Fibroblast of lung (primary cell): ENCODE measurements at places on chromosomes 1 and 21. TPM values are rescaled to one million over a fixed set of nuclear protein-coding genes. Genes with fewer than 3 reads are reported as not detected.

GRCh38 chr1:2983706-2984398 lies 37.4 kb upstream of the ACTRT2 start:
- H3K4me1 ChIP-seq, result no peaks in the 10 kb centered on the region
- no peak overlapping the region for H3K27ac ChIP-seq
- H3K27me3 ChIP-seq, result no peaks in the 10 kb centered on the region
- H3K36me3 ChIP-seq, result no peaks in the 10 kb centered on the region
- DNase-seq, result no peak

NR1I3 gene
- total RNA-seq, result not detected in 2 replicates

- no peak overlapping the region for H3K4me3 ChIP-seq
- no peak for DNase-seq
- H3K36me3 ChIP-seq, result no peaks in the 10 kb centered on the region
- no peaks in the 10 kb centered on the region for H3K27me3 ChIP-seq
- no peak overlapping the region for H3K27ac ChIP-seq
Measured at GRCh38 chr1:147628441-147628840, 41.9 kb downstream of the ACP6 start.

NDC1 gene
- total RNA-seq, result 9.0 and 11.6 TPM in 2 replicates

- no peak overlapping the region for H3K27ac ChIP-seq
- H3K36me3 ChIP-seq, result no peaks in the 10 kb centered on the region
- no peak for DNase-seq
- H3K27me3 ChIP-seq, result no peaks in the 10 kb centered on the region
- H3K4me1 ChIP-seq, result no peaks in the 10 kb centered on the region
- H3K4me3 ChIP-seq, result no peak overlapping the region
Measured at GRCh38 chr1:176058686-176059085, 148.4 kb downstream of the COP1 start.

PTGER3 gene
- 0.51 and 1.5 TPM in 2 replicates for total RNA-seq

DNA sequence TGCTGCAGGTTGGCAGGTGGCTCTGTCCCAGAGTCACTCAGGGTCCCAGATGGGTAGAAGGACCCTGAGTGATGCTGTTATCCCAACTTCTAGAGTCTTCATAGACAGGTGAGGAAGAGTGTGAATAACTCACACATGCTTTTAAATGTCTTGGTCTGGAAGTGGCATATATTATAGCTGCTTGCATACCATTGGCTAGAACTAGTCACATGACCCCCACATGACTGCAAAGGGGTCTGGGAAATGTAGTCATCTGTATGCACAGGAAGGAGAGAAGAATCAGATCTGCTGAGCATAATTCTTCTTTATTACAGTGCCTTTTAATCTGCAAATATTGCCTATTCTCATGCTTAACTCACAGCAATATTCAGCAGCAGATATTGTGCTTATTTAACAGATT lies 28.2 kb upstream of the KLHDC7A start:
- H3K27ac ChIP-seq, result no peak overlapping the region
- no peaks in the 10 kb centered on the region for H3K27me3 ChIP-seq
- no peak for DNase-seq
- no peaks in the 10 kb centered on the region for H3K36me3 ChIP-seq
- no peaks in the 10 kb centered on the region for H3K4me1 ChIP-seq

GRCh38 chr1:40592107-40592803 lies 60.8 kb downstream of the ZNF684 start:
- no peak overlapping the region for H3K27ac ChIP-seq
- H3K4me3 ChIP-seq, result no peak overlapping the region
- no peaks in the 10 kb centered on the region for H3K36me3 ChIP-seq
- peak; percentile 39 for DNase-seq
- H3K4me1 ChIP-seq, result no peaks in the 10 kb centered on the region

- no peak overlapping the region for H3K4me3 ChIP-seq
- no peaks in the 10 kb centered on the region for H3K4me1 ChIP-seq
- no peaks in the 10 kb centered on the region for H3K27me3 ChIP-seq
- no peaks in the 10 kb centered on the region for H3K36me3 ChIP-seq
- DNase-seq, result peak; percentile 66
- no peak overlapping the region for H3K27ac ChIP-seq
Measured at GRCh38 chr1:102919659-102920058, 188.7 kb downstream of the COL11A1 start.

DNA sequence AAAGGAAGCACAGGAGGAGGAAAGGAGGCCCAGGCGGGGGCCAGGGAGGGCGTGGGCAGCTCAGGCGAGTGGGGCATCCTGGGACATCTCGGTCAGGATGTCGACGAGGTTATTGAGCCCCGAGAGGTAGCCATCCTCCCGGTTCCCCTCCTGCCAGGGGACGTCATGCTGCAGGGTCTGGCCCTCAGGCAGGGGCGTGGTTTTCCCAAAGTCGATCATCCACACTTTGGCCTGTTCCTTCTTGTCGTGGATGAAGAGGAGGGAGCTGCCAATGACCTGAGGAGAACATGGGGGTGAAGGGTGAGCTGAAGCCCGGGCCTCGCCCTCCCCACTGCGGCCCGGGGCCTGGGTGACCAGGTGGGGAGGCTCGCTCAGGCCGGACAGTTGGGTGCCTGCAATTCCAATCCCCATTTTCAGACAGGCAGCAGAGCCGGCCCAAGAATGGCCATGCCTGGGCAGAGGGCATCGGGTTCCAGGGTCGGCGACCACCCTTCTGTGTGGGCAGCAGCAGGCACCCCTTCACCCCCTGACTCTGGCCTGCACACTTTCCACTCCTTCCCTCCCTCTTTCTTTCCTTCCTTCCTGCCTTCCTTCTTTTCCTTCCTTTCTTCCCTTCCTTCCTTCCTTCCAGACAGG lies 86.2 kb downstream of the STUM start:
- no peak overlapping the region for H3K27ac ChIP-seq
- no peak for DNase-seq
- H3K27me3 ChIP-seq, result no peaks in the 10 kb centered on the region
- H3K4me1 ChIP-seq, result peaks cover 2% of the 10 kb centered on the region
- peaks cover 6% of the 10 kb centered on the region for H3K36me3 ChIP-seq
- no peak overlapping the region for H3K4me3 ChIP-seq

DNA sequence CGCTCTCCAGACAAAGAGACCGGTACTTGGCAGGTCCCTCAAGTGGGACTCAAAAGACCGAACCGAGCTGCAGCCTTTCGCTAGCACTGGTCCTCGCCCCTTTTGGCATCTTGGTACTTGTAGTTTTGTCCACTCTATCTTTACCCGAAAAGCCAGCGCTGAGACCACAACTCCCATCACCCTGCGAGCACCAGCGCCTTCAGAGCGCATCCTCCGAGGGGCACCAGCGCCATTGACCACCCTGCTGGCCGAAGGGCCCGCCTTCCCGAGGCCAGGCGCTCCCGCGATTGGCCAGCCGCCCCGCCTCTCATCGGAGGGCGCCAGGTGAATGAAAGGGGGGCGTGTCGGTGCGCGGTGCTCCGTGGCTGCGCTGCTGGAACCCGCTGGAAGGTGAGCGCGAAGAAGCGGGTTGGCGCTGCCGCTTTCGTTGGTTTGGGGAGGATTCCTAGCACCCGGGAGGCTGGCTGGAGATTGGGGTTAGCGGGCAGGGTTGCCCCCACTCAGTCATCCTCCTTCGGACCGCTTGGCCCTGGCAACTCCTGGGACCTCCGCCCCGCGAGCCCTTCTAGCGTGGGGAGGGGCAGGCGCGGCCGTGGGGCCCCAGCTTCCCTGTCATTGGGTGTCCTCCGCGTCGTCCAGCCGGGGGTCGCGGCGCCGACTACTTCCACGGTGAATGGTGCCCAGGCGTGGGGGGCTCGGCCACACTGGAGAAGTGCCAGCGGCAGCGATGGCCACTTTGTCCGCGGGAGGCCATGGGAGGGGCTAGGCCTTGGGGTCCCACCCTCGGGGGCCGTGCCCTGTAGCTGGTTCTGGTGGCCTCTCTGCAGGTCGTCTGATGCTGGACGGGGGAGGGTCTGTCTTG lies at the start of gene ZBTB8B:
TSS of gene ZBTB8B (plus strand) at position 357 of the 862 bp plus-strand sequence. CDS start 5,553 bp downstream, outside the sequence.
- peaks cover 2% of the 10 kb centered on the region for H3K4me1 ChIP-seq
- H3K4me3 ChIP-seq, result peak within 1 kb of the TSS; percentile 29
- DNase-seq, result peak; percentile 68
- H3K27me3 ChIP-seq, result peaks cover 30% of the 10 kb centered on the region

GRCh38 chr1:219771080-219771479 lies 157.3 kb downstream of the SLC30A10 start:
- no peaks in the 10 kb centered on the region for H3K27me3 ChIP-seq
- no peak overlapping the region for H3K27ac ChIP-seq
- H3K36me3 ChIP-seq, result no peaks in the 10 kb centered on the region
- DNase-seq, result peak; percentile 95
- H3K4me3 ChIP-seq, result no peak overlapping the region
- H3K4me1 ChIP-seq, result no peaks in the 10 kb centered on the region
